ENCODE measurements at places on chromosomes 16 and 17.

GRCh38 chr17:5870231-5870953 lies 199.8 kb upstream of the WSCD1 start:
- DNase-seq = no peak

- DNase-seq = no peak
Measured at GRCh38 chr17:77245162-77245926, 104.6 kb downstream of the SEC14L1 start.

- no peak for DNase-seq
Measured at GRCh38 chr17:19296786-19297778, 59.9 kb downstream of the EPN2 start.

DNA sequence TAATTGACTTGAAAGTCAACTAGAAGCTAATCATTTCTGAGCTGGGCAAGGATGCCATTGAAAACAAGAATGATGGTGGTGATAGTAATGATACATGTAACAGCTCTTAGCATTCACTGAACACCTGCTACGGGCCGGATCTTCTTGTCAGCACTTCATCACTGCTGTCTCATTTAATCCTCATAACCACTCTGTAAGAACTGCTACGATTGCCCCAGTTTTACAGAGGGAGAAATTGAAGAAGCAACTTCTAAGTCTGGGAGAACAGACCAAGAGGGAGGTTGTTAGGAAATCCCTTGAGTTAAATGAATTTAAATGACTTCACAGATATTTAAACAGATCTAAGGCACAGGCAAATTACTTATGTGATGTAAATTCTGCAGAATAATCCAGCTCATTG lies 7.0 kb upstream of the GAN start:
- no peak for DNase-seq

DNA sequence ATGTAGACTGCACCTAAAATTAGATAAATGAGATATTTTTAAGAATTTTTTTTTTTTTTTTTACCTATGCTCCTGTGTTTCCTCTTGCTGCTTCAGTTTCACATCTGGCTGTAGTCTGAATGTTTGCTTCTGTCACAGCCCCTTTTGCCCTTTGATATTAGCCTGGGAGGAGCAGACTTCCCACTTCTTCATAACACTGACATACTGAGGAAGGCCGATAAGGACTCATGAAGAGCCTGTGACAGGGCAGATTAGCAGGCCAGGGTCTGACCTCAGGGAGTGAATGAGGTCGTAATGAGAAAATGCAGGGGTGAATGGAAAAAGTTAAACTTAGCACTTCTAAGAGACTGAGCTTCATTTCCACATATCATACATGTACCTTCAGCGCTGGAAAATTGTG lies at the start of gene SLFN14:
Gene SLFN14 (minus strand): TSS at position 117 of the 400 bp plus-strand sequence. CDS start 2,757 bp downstream, outside the sequence.
- DNase-seq = no peak

DNA sequence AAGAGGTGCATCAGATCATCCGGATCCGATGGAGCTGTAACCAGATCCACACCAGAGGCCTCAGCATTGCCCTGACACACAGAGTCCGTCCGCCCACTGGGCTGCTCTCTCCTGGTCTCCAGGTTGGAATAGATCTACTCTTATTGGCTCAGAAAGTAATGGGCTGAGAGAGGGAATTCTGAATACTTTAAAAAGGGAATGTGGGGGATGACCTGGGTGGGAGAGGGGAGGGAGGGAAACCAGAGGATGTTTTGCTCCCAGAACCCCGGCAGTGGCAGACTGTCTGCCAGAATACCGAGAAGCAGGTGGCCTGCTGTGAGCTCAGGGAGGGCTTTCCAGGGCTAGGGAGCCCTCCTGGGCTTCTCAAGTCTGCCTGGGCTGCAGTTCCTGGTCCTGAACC lies 126.5 kb downstream of the ENGASE start:
- no peak for DNase-seq

DNA sequence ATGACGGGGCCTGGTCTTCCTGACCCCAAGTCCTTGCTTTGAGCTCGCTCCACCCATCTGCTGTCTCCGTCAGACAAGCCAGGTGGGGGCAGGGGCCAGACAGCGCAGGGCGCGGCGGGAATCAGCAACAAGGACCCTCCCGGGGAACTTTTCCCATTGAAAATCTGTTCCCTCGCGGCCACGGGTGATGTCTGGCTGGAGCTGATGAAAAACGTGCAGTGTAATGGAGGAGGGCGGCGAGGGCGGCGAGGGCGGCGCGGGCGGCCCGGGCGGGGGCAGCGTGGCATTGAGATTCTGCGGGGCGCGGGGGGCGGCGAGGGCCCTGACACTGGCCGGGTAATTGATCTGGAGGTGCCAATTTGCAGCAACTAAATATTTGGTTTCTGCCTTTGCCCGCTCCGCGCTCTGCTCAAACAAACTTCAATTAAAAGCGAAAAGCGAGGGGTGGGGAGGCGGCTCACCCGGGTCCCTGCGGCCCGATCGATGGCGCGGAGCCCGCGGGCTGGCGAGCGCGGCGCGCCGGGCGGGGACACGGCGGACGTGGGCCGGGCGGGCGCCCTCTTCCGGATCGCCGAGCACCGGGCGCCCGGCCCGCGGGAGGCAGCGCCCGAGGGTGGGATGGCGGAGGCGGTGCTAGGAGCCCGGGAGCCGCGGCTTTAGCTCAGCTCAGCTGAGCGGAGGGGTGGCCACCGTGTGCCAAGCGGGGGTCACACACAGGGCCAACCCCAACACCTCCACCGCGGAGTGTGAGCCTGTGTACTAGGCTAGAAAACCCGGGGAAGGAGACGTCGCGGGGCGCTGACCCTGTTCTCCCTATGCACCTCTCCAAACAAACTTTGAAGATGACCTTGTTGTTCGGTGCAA lies 32.4 kb downstream of the DCAKD start:
- DNase-seq = no peak

- no peak for DNase-seq
Measured at GRCh38 chr17:43224146-43224705, 4.2 kb downstream of the CCDC200 start.

- DNase-seq = no peak
Measured at GRCh38 chr17:1491443-1492248, 840 bp downstream of the MYO1C start.

DNA sequence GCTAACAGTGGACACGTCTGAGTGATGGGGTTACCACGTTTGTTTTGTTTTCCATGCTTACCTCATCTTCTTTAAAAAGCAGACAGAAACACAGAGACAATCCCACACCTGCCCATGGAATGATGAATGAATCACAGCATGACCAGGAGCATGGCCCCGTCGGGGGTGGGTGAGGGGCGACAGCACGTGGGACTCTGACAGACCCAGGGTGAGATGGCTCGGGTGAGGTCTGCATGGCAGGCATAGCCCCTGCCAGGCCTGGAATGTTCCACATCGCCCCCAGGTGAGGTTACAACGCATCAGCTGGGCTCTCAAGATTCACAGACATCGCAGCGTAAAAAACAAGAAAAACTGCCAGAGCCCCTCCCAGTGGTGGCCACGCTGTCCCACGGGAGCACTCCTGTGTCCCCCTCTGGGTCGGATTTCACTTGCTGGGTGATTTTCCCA lies 18.1 kb downstream of the SLC7A5 start:
- no peak for DNase-seq

- DNase-seq = peak; percentile 86
Measured at GRCh38 chr17:7843536-7844291, 9.7 kb downstream of the KDM6B start.

Data from stimulated activated CD8-positive, alpha-beta memory T cell treated with anti-CD3 and anti-CD28 coated beads, Interleukin-4, amount 100 ng/mL, for 1 hour (primary cell).